ENCODE measurements at places on chromosomes 3 and 15.

DNA sequence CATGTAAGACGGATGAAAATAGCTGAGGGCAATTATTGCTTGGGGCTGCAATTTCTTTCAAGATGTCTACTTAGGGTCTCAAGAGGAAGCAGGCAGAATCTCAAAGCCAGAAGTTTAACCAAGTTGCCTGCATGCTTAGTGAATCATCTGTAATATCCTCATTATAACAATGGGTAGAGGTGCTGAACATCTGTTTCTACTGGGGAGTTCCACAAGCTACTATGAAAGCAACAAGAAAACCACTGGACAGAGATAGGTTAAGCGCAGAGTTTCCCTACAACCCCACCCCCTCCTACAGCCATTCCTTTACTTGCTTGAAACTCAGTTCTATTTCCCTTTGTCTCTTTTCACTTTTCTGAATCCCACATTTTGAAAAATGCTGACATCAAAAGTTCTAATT, 759.4 kb upstream of the GBE1 start:
- no peak for DNase-seq

- DNase-seq = no peak
Observed at GRCh38 chr15:95296643-95297042, 1033.9 kb upstream of the NR2F2 start.

DNA sequence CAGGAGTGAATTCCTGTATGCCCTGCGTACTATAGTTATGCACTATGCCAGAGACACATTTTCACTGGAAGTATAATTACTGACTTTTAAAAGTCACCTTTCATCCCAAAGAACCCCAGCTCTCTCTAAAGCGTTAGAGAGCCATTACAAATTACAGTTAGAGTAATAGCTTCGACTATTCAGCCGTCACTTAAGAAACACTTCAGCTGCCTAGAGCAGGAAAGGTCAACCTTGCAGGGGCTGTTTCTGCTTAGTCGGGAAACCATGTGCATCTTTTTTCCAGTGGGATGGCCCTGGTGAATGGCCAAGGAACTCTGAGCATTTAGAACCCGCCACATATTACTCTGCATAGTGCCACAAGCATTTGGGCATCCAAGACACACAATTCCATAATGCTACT, 235.9 kb downstream of the ARRDC4 start:
- DNase-seq = no peak

DNA sequence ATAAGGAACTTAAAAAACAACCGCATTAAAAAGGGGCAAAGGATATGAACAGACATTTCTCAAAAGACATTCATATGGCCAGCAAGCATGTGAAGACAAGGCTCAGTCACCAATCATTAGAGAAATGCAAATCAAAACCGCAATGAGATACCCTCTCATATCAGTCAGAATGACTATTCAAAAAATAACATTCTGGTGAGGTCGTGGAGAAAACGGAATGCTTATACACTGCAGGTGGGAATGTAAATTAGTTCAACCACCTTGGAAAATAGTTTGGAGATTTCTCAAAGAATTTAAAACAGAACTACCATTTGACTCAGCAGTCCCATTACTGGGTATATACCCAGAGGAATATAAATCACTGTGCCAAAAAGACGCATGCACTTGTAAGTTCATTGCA, 496.6 kb upstream of the SGO1 start:
- no peak for DNase-seq

DNA sequence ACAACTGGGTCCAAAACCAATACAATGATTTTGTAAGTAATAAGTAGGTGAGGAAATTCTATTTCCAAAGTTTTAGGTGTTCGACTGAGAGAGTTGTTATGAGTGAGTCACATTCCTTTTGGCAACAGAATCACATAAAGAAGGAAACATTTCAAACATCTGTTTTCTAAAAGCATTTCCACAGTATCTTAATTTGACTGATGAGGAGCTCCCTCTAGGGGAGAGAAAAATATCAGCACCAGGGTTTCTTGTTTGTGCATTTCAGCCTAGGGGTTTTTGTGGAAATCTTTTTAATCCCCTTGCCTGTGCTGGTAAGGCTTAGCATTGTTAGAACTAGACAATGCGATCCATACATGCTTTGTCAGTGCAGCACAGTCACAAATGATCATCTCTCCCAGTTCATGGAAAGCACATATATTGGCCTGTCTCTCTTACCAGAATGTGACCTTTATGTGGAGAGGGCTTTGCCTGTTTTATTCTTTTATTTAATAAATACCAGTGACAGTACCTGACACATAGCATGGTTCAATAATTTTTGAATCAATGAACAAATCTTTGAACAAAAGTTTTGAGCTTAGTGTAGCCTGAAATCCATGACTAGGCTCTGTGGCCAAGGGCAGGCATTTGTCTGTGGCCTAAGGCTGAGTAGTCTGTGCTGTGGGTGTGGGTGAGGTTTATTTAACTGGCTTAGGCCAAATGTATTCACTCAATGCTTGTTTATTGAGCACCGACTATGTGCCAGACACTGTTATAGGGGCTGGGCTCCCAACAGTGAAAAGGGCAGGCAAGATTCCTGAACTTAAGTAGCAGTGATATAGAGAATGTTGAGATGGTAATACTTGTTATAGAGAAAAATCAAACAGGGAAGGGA, 21.1 kb upstream of the IQCF6 start:
- no peak for DNase-seq

DNA sequence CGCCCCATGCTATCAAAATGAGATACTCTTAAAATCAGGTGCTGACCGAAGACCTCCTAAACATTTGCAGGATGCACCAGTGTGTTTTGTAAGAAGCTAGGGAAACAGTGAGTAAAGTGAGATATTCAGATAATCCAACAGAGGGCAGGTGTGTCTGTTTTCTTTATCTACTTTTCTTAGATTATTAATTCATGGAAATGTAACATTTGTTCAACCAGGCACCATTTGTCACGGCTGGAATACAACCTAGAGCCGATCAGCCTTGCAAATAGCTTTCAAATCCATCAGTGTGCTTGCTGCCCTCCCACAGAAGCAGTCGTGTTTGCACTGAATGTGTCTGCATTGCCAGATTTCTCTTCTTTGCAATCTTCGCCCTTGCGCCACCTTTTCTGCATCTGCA, 201.9 kb upstream of the CHRM5 start:
- DNase-seq = no peak

DNA sequence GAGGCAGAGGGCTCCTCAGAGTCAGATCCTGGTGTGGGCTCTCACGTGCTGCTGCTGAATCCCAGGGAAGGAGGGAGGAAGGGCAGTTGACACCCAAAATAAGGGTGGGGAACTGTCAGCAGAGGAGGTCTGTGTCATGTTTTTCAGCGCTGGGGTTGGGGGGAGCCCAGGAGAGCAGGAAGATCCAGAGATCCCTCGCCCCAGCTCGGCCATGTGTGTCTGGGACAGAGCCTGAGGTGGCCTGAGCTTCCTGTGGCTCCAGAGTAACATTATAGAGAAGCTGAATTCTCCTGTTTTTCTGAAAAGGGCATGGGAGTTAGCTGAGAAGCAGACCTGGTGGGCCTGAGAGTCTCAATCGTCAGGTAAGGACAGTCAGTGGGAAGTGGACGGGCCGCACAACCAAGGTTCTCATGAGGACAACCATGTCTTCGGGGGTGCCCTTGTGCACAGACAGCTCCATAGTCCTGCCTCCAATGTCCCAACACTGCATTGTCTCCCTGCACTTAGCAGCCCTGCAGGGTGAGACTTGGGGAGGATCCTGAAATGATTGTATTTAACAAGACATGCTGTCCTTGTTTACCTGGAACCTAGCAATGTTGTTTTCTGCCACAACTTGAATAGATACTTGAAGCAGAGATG, 18.4 kb downstream of the UMPS start:
- no peak for DNase-seq

DNA sequence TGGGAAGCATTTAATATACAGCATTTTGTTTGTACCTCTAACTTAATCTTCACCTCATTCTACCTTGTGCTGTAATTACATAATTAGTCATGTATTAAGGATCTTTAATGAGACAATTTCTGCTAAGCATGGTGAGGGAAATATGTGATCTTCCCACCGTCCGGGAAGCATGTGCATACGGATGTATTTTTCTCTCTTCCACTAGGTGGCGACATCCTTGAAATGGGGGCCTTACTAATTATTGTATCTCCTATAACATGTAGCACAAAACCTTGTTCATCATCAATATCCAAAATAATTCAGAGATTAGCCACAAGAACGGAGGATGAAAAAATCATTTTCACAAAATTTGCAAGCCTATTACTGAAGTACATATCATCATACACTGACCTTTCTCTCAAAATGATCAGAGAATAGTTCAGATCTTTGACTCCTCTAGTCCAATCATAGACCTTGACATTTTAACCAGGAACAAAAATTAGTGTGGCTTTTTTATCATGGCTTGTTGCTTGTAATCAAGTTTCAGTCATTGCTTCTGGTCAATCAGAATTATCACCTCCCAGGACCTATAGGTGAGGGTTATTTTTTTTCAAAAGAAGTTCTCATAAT, 148.9 kb upstream of the GBE1 start:
- DNase-seq = no peak

- DNase-seq = no peak
Observed at GRCh38 chr3:168333410-168333935, 237.7 kb upstream of the GOLIM4 start.

DNA sequence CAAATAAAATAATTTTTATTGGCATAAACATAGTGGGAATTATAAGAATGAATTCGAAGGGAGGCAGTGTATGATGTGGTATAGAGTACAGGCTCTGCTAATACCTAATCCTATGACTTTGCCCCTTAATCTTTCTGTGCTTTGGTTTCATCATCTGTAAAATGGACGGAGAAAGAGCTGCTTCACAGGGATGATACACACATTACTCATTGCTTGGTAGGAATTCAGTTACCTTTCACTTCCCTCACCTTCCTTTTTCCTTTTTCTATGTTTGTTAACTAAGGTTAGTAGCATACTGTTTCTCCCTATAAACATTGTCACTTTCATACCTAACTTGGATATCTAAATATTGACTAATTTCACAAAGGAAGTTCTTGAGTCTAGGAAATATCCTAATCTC, 36.2 kb downstream of the LEKR1 start:
- no peak for DNase-seq

DNA sequence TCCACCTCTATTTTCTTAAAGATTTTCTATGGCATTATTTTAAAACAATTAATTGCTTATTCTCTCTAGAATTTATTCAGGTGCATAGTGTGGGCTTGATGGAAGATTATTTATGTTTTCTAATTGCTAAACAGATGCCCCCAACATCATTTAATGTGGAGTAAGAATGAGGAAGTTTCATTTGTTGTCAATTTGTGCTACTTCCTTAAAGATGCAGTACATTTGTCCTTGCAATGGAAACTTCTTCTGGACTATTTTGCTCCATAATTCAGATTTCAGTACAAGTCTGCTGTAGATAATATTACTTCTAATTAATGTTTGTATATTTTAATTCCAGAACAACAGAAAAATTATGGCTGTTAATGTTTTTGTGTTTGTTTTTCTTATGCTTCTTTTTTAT, 104.8 kb downstream of the TGFBR2 start:
- DNase-seq = no peak

- no peak for DNase-seq
Observed at GRCh38 chr3:185995352-185995751, 57.5 kb upstream of the TRA2B start.

DNA sequence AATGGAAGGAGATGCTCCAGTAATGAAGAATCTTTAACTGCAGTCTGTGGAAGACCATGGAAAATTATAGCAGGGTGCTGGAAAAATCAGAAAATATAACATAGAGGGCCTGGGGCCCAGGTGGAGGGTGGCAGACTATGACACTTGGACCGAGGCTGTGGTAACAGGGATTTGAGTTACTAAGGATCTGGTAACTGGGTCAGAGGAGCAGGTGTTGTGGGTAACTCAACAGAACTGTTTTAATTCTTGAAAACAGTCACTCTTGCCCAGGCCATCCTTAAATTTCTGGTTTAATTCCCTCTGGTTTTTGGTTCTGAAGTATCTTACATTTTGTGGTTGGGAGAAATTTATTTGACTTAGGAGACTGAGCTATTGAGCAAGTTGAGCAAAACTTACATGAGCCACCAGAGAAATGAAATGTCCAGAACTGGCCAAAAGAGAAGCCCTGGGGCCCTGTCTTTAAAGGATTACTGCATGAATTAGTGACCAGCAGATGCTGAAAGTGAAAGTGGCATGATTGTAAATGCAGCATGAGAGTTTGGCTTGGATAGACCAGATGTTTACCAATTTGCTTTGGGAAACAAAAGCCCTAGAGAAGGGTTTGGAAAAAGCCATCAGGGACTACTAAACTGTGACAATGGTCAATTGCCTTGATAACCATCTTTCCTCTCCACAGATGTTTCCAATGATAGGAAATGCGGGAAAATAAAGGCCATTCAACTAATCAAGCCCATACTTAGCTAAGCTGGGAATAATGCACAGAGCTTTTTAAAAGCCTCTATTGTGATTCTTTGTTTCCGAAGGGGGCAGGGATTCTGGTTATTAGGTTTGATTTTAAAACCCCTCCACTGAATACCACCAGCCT, 374.9 kb upstream of the TGFBR2 start:
- DNase-seq = no peak

- no peak for DNase-seq
Observed at GRCh38 chr3:3907023-3907422, 107.8 kb downstream of the LRRN1 start.

DNA sequence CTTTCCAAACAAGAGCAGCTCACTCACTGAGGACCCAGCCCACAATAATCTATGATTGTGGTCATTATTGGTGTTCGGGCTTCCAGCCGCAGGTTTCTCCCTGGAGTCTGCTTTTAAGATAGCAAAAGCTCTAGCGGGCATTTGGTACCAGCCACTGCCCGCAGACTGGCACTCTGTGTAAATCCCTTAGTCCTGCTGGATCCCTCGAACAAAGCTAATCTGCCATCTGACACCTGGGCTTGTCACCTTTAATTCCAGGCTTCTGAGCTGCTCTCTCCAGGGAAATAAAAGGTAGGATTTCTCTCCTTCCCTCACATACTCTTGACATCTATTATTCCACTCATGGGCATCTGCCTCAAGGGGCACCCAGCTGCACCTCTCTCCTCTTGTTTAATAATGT, 158.7 kb downstream of the PDCD6IP start:
- no peak for DNase-seq

GRCh38 chr3:115190747-115191146, 43.7 kb upstream of the ZBTB20 start:
- no peak for DNase-seq

Measured in ascending aorta (tissue), 2 donors.